ENCODE measurements at places on chromosomes 11 and 22.

GRCh38 chr11:67300256-67300755 lies 3.0 kb upstream of the SSH3 start:
- DNase-seq = no peak

- peak; percentile 67 for DNase-seq
These were observed 98.8 kb downstream of the MED15 start for GRCh38 chr22:20606041-20606783.

DNA sequence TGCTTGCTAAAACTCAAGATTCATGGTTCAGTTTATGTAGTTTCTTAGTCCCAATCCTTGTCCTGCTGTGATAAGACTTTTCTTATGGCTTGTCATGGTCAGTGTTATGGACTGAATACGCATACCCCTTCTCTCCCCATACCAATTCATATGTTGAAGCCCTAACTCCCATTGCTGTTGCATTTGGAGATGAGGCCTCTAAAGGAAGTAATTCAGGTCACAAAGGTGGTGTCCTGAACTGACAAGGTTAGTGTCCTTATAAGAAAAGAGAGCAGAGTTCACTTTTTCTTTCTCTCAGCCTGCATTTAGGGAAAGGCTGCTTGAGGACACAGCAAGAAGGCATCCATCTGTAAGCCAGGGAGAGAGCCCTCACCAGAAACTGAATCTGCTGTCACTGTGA lies 618.2 kb downstream of the LRRC4C start:
- DNase-seq = no peak

- DNase-seq = no peak
These were observed 37.4 kb downstream of the CEP57 start for GRCh38 chr11:95827696-95828095.

DNA sequence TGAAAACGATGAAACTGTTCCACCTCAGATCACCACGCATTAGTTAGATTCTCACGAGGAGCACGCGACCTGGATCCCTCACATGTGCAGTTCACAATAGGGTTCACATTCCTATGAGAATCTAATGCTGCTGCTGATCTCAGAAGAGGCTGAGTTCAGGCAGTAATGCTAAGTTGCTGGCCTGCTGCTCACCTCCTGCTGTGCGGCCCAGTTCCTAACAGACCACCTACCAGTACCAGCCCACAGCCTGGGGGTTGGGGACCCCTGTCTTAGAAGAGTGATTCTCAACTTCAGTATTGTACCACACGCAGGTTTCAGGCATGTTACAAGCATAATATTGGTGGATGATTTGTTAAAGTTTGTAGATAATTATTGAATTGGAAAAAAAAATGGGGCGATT lies 182.7 kb downstream of the BLID start:
- DNase-seq = no peak

DNA sequence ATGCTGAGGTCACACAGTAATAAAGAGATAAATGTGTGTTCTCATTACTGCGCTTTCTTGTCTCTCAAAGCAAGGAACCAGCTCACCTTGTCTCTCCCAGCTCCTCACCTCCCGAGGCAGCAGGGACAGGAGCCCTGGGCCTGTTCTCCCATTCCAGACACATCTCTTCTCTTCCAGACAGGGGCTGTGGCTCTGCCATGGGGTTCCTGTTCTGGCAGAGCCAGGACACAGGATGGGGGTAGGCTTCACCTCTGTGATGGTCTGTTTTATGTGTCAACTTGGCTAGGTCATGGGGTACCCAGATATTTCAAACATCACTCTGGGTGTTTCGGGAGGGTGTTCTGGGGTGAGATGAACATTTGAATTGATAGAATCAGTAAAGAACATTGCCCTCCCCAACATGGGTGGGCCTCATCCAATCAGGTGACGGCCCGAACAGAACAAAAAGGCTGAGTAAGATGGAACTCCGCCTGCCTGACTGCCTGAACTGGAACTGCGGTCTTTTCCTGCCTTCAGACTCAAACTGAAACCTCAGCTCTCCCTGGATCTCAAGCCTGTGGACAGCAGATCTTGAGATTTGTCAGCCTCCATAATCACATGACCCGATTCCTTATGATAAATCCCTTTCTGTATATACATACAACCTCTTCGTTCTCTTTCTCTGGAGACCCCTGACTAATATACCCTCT lies 2.0 kb upstream of the VSIG10L2 start:
- DNase-seq = no peak

DNA sequence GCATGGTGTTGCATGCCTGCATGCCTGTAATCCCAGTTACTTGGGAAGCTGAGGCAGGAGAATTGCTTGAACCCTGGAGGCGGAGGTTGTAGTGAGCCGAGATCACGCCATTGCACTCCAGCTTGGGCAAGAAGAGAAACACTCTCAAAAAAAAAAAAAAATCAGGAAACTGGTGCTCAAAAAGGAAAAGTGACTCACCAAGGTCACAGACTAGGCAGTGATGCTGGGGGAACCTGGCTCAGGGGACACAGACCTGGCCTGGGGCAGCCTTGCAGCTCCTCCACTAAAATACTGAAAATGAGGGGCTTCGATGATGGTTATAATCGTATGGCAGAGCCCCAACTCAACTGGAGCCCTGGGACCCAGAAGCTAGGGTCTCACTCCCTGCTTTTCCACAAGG lies 8.1 kb upstream of the SLC35E4 start:
- DNase-seq = no peak

GRCh38 chr22:25780673-25781072 lies 38.7 kb downstream of the MYO18B start:
- DNase-seq = no peak

GRCh38 chr22:34997633-34998299 lies 68.2 kb upstream of the ISX start:
- no peak for DNase-seq

- no peak for DNase-seq
These were observed 19.5 kb downstream of the CTSC start for GRCh38 chr11:88318017-88318416.

DNA sequence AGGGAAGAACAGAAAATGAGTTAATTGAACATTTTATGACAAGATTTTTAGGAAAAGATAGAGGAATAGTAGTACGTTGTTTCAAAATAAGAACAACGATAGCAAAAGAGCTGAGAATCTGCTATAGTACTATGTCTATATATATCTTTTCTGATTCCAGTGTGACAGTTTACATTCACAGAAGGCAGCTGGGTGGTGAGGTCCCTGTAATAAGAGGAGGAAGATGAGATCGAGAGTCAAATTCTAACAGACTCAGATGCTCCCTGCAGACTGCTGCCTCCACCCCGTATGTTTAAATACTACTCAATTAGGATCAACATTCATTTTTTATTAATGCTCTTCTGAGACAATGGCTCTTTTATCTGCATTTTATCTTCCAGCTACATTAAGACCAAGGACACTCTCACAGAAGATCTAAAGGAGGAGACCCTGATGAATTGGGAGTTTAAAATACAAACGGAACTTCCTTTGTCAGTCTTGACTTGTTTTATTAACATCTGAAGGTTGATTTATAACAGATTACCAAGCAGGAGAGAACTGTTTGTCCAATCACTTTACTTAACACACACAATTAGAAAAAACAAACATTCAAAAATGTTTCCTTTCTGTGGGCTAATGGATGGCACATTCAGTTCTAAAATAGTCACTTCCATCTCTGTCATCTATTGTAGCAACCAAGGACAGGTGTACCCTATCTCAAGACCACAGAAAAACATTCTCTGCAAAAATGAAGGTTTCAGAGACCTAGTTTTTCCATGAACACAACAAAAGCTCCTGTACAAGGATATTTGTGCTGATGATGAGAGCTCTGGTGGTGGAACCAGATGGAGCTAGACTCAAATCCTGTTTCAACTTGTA lies 240.2 kb downstream of the CADM1 start:
- peak; percentile 62 for DNase-seq

GRCh38 chr11:115618428-115618827 lies 114.2 kb upstream of the CADM1 start:
- DNase-seq = no peak

- no peak for DNase-seq
These were observed 693.7 kb downstream of the OPCML start for GRCh38 chr11:132838627-132839026.

DNA sequence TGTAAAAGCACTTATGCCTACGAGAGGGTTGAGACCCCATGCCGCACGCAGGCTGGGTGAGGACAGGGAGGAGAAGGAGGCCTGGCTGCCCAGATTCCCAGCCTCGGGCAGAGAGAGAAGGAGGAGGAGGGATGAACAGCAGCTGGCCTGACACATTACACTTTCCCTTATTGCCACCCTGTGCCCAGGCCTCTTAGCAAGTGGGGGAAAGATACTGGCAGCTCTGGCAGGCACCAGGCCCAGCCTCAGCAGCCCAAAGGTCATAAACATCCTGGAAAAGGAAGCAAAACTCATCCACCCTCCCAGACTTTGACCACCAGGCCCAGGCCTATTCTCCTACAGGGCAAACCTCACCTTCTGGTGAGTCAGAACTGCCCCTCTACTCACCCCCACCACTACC lies 4.7 kb downstream of the PLAAT3 start:
- DNase-seq = no peak

DNA sequence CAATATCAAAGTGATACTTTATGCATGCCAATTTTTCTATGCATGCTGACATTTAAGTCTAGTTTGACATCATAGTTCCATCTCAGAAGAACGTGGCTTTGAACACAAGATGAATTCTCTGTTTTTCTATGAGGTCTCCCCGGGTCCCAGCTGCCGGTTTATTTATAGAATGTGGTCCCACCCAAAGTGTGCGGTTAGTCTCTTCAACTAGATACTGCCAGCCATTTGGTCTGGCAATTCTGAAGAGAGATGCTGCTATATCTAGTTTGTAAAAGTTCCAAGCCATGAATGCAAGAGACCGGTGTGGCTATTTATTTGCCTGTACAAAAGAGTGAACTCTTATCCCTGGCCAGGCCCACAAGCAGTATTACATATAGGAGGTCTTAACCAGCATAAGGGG lies 9.2 kb downstream of the OR5A2 start:
- no peak for DNase-seq

- peak; percentile 4 for DNase-seq
These were observed 32.4 kb upstream of the PRR5 start for GRCh38 chr22:44669561-44669976.

Data from NCI-H510A treated with DMSO at 0.1 percent for 48 hours (cell line).